ENCODE measurements at places on chromosomes 3 and 15. TPM values are rescaled to one million over a fixed set of nuclear protein-coding genes. Genes with fewer than 3 reads are reported as not detected.

DNA sequence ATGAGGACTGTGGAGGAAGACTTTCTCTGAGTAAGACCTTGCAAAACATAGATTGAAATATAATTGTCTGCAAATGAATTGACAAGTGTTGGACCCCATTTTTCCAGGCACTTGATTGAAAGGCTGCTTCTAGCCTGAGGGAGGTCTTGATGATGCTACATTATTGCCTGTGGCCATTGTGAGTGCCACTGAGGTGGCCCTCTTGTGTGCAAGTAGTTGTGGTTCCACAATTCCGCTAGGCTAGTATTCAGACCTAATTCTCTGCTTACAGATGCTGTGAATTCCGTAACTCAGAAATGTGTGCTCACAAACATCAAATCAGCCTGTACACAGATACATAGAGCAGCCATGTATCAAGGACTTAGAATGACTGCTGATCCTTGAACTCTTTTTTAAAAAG, 34.7 kb downstream of the FNDC3B start:
- DNase-seq = no peak

TMEM158 gene
- 0.60 TPM for total RNA-seq

SRGAP3 gene
- total RNA-seq = 6.1 TPM

DNA sequence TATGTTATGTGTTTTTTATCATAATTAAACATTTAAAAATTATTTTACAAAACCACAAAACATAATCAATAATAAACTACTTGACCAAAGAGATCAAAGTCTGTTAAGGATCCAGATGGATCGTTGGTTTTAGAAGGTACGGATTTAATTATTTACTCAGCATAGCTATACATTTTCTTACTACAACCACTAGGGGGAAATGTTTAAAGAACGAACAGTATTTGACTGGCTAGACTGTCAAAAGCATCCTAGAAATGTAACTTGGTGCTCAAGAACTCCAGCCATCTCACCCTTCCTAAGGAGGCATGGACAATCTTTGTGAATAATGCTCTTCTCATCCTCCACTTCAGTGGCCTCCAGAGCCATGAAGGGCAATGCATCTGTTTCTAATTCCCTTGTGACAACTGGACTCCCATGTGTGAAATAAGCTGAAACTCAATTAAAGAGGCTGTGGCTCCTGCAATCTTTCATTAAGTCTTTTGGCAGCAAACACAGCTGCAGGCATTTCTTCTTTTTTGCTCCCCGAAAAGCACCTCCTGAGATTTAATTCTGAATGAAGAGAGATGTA, 94.7 kb upstream of the TUSC7 start:
- no peak for DNase-seq

GRCh38 chr3:10867384-10867783, 51.4 kb downstream of the SLC6A11 start:
- DNase-seq = no peak

- no peak for DNase-seq
These were observed 6.5 kb upstream of the CRYBG3 start for GRCh38 chr3:97815149-97815917.

CPN2 gene
- total RNA-seq = 2.3 TPM

DNA sequence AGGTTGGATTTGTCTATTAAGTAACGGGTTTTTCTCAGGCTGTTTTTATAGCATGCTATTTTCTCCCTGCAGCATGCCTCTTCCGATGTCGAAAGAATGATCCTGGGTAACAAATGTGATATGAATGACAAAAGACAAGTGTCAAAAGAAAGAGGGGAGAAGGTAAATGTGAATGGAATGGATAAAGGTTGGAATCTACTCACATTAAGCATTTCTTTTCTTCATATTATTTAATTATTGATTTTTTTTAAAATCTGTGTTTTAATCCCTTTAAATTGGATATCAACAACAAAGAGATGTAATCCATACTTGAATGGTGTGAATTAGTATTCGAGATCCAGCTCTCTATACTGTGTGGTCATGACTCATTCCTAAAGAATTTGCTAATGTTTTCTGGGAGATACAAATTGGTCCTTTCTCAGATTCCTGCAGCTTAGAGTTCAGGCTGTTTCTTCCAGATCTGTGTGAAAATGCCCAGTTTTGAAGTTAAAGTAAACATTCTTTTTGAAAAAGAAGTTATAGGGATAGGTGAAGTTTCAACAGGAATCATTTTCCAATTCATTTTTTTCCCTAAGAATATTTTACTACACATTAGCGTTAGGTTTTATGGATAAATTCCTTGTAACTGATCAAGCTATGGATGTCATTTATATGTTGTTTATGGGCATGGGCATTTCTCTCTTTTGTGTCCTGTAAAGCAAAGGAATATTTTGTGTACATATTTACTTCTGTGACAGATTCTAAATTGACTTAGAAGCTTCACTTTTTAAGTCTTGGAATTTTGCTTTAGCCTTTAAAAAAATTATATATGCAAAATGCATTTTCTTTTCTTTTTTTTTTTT, 20.8 kb upstream of the APH1B start:
- no peak for DNase-seq

GRCh38 chr15:92902737-92903593, 2.8 kb downstream of the CHD2 start:
- DNase-seq = no peak

FMN1 gene
- 3.3 TPM for total RNA-seq

CPLX3 gene
- total RNA-seq = 2.8 TPM

DNA sequence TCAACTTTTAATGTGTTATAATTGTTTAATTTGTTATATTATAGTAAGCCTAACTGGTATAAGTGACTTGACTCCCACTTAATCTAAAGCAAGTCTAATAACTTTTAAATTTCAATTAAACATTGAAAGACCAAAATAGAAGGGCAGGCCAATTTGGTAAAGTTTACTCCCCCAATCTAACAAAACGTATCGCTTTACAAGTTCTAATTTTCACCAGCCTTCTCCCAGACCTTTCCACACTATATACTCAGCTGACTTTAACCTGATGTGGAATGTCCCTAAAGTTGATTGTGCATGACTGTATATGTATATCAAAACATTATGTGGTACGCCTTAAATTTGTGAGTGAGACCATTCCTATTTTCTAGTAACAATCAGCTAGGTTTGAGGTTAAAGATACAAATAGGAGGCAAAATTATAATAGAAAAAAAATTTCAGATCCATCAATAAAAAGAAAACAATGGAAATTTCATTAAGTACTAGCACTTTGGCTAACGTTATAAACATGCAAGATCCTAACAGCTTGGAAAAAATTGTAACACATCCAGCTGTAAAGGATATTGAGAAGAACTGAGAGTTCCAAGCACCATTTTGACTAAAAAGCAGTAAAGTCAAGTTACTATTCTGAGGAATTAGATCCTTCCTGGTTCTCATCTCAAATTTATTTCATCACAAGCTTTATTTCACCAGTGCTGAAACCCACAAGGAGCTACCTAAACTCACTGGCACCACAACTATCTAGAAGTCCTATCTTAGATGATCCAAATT, 199.5 kb downstream of the ERC2 start:
- DNase-seq = no peak

GRCh38 chr15:40204100-40204499, 34.8 kb upstream of the PAK6 start:
- no peak for DNase-seq

GRCh38 chr3:181711325-181712135, at the start of gene SOX2:
Gene SOX2, plus strand, starts transcription at chr3:181711925. Its CDS starts 436 bp downstream, at chr3:181712361.
- DNase-seq = no peak
